ENCODE measurements at places on chromosomes 5 and 9.
A peak's percentile ranks its signal among the peaks of the same experiment; 100 is the strongest.

DNA sequence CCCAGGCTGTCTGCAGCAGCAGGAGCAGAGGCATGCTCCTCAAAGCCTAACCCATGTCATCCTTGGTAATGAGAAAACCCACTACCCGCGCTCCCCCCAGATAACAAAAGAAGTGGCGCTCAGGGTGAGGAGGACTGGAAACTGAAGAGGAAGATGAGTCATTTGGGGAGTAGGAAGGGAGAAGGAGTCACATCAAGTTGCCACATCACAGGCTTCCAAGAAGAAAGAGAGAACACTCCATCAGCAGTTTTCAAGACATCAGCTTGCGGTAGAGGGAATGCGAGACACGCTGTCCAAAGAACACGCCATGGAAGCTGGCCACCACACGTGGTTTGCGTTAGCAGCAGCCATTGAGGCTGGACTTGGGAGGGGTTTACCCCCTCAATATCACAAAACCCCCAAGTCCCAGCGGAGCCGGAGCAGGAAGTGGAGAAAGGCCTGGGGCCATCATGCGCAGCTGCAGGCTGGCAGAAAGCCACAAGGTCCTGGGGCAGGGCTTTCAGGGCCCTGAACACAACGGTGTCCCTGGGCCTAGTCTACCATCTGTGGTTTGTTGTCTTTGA lies 41.5 kb downstream of the SH3PXD2B start:
- no peak for DNase-seq

DNA sequence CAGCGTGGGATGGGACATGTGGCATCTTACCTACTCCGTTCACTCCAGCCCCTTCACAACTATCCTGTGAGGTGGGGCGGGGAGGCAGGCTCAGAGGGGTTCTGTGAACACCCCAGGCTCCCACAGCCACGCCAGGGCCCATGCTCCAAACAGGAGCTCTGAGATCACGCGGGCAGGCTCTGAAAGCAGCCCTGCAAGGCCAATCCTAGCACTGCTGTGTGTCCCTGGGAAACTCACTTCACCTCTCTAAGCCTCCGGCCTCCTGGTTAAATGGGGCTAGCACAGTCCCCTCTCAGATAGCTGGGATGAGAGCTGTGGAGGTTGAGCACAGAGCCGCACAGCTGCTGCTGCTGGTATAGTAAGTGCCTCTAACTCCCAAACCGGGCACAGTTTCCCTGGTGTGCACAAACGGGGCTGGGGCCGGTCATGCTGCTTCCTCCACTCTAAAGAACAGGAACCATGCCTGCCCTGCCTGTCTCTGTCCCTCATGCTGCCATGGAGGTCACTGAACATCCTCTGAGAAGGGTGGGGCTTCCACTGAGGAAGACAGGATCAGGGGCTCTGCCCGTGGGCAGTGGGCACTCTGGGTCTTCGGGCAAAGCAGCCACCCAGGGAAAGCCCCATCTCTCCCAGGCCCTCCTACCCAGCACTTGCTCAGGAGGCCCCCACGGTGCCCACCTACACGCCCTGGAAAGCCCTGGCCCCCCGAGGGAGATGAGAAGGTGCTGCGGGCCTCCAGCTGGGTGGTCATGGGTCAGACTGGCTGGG lies 13.0 kb upstream of the ASS1 start:
- DNase-seq: no peak

DNA sequence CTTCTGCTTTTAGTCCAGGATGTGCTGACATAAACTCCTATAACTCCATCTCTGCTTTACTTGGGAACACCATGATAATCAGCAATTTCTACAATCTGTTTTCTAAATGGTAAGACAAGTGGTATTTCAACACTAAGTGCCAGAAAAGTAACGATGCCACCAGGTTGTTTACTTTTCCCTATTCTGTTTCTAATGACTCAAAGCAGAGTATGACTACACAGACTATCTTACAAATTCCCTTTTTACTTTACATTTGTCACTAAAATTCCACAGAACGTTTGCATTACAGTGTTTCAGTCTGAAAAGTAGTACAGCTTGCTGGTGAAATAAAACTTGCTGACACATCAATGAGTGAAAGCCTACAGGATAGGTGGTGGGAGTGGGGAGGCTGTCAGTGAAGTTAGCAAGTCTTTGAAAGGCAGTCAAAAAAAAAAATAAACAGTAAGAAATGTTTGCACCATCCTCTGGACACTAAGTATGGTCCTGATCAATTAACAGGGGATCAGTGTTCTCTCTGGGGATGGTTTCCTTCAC lies 186.5 kb downstream of the LURAP1L start:
- DNase-seq: no peak

DNA sequence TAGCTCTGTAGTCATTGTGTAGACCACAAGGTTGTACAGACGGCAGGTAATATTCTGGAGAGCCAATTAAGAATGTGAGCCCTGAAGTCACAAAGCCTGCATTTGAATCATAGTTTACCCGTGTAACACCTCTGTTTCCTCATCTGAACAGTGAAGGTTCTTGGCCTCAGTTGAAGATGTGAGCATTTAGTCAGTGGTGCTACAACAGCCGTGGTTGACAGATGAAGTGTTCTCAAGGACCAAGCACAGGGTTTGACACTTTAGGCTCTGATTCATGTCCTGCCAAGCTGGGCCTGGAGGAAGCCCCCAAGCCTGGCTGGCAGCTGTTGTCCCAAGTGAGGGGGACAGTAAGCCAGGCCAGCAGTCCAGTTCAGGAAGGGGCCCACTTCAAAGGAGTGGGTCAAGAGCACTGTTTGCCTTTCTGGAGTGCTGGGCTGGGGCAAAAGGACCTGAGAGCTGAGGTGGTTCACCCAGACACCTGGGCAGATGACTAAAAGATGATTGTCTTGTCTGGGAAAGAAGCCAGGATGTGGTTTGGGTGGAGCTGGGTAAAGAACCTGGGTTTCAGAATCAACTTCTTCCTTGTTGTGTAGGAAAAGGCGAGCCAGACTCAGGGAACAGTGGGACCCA lies 20.7 kb downstream of the FAXDC2 start:
- DNase-seq: no peak

DNA sequence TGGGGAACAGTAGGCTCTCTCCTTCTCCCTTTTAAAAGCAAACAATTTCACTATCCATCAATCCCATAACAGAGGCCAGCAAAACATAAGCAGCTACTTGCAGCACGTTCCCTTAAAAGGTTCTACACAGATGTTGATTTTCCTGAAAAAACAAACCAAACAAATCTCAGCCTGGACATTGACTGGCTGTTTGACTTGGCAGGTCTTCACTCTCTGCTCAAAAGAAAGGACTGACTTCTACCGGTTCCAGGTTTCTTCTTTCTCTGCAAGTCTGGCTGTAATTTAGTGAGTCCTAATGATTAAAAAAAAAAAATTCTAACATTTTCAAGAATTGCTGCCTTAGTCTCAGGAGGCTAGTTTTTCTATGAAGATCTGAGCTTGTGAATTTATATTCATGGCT lies 203.1 kb upstream of the EFNA5 start:
- no peak for DNase-seq

DNA sequence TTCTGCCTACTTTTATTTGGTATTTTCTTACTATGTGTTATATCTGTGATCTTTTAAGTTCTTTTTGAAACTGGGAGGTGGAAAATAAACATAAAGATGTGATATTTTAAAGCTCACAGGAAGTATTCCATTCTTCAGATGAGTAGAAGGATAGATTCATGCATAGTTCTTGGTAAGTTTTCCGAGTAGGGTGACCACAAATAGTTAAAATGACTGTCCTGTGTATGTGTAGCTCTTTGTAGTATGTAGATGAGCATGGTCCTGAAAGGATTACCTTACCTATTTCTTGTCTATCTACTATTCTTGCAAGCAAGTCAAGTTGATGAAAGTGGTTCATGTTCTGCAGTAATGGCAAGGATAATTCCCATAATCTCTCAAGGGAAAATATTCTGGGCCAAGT lies 47.7 kb downstream of the SRFBP1 start:
- no peak for DNase-seq

DNA sequence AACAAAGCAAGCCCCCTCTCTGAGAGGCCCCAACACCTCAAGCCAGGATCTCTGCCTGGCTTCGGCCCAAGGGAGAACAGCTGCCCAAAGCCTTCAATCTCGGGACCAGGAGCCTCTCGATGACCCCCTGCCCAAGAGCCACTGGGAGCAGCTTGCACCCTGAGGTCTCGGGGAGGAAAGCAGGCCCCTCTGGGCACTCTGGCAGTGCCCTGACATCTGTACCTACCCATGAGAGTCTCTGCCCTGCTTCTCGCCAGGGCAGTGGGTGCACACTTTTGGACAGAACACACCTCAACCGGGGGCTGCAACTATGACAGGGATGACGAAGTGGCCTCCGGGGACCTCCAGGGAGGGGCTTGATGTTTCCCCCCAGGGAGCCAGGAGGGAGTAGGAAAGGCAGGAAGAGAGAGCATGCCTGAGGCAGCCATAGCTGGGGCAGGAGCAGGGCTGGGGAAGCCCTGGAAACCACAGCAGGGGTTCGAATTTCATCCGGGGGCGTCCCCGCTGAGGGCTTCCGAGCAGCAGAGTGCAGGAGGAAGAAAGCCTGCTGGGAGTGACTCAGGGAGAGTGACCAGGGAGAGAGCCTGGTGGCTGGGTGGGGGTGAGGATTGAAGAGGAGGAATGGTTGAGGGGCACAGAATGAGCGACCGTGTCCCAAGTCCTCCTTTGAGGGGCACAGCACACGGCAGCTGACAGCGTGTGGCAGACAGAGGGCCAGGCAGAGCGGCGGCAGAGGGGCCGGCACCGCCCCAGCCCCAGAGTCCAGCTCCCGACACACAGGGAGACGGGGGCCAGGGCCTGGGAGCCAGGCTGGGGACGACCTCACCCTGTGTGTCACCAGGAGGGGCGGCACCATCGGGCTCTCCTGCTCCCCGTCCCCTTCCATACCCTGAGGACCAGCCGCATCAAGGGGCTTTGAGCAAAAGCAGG lies 1.8 kb downstream of the LPCAT1 start:
- DNase-seq: peak; percentile 21

DNA sequence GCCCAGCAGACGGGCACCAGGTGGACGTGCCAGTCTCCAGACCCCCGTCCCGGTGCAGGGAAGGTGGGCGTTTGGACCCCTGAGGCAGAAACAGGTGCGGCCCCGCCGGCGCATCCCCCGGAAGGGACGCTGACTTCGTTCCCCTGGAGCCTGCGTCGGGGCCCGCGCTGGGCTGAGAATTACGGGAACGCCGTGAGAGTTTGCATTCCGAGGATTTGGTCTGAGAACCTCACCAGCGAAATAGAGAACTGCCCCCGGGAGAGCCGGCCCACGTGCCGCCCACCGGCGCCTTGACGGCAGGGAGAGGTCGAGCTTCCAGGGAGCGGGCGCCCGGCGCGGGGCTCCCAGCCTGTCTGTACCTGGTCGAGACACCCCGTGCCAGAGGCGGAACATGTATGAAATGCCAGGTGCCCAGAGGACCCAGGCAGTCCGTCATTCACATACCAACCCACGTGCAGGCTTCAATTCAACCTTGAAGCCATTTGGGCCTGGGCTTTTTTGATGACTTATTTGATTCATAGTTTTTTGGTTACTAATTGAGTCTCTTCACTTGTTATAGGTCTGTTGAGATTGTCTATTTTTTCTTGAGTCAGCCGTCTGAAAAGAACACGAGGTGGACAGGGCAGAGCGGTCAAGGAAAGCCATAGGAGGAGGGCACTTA lies 877 bp upstream of the CAMSAP1 start:
- DNase-seq: no peak

GRCh38 chr5:112555691-112556090 lies 136.6 kb upstream of the EPB41L4A start:
- no peak for DNase-seq

- no peak for DNase-seq
Measured at GRCh38 chr9:71676460-71676859, 91.9 kb downstream of the CEMIP2 start.

- DNase-seq: no peak
Measured at GRCh38 chr9:126638571-126639132, 24.9 kb downstream of the LMX1B start.

DNA sequence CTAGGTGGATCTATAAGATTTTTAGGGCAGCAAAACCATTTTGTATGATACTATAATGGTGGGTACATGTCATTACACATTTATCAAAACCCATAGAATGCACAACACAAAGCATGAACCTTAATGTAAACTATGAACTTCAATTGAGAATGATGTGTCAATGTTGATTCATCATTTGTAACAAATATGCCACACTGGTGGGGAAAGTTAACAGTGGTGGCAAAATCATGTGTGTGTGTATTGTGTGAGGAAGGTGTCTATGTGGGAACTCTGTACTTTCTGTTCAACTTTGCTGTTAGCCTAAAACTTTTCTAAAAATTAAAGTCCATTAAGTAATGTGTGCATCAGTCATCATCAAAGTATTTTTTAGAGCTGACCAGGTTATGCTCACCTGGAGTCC lies 38.9 kb downstream of the HAVCR1 start:
- no peak for DNase-seq

DNA sequence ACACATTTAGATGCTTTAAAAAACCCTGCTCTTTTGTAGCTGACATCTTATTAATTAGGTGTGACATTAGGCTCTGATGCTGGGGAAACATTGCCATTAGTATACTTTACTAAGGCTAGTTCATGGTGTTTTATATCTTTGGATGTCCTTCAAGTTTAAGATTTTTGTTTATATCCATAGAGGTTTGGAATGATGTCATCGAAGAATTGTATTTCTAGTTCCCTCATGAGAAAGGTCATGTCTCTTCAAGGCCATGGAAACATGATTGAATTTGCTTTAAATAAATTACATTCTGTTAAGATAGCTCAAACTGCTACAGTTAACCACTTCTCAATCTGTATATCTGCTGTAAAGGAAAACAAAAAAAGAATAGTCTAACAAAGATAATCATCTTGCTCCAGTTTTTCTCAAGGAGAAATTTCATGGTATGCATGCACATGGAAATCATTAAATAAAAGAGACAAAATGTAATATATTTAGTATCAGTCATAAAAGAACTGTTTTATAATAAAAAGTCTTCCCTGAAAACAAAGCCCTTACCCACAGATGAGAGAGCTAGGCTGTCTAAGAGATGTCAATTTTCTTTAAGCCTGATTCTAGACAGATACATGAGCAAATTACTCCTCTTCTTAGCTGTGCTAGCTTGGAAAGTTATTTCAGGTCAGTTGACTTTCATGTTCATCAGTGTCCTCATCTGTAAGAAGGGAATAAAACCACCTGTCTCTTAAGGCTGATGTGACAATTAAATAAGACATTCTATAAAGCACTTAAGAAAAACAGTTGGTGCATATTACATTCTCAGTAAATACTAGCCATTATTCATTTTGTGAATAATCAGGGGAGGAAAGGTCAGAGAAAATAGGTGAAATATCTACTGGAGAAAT lies 25.0 kb upstream of the STARD4 start:
- no peak for DNase-seq

GRCh38 chr5:104355350-104355749 lies 792.8 kb upstream of the NUDT12 start:
- peak; percentile 78 for DNase-seq

- DNase-seq: no peak
Measured at GRCh38 chr9:9124616-9125015, 1325.0 kb upstream of the DMAC1 start.

- DNase-seq: no peak
Measured at GRCh38 chr9:132982458-132982857, 4.0 kb downstream of the GFI1B start.

DNA sequence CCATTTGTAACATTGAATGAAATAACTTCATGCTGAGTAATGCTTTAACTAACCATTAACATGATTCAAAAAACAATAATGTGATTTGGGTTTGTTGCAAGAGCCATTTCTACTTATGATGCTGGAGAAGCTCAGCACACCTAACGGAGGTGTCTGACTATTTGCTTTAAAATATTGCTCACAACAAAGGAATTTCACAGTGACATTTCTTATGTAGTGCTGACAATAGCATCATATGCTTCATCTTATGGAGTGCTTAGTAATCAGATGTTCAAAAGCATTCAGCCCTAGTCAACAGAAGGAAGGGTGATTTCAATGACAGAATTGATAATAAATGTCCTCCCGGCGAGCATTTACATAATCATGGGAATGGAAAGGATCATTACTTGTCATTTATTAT lies 1003.3 kb upstream of the COX7C start:
- DNase-seq: no peak
